ENCODE measurements at places on chromosomes 16 and 17.

- no peak for DNase-seq
These were observed 6.1 kb upstream of the EVPLL start for GRCh38 chr17:18371455-18371854.

DNA sequence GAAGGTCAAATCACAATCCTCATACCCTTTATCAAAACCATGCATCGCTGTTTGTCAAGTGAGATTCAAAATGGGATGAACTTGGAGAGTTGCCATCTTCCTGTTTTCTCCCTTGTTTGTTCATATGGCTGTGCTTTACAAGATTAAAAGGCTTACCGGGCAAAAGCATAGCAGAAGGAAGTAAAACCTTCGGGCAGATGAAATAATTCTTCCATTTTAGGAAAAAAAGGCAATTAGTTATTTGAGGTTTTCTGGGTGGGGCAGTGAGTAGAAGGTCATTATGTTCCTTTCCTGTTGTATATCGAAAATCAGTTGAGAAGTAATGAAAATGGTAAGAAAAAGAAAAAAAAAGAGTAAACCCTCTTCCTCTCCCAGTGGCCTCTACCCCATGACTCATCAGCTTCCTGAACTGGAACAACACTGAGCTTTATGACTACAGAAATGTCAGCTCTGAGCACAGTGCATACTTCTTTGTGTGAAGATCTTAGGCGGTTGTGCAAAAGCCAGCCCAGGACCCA, 369.2 kb downstream of the CDH13 start:
- DNase-seq, result peak; percentile 83

GRCh38 chr17:68694791-68695485, 93.8 kb upstream of the FAM20A start:
- no peak for DNase-seq

- no peak for DNase-seq
These were observed 33.9 kb downstream of the ANKRD11 start for GRCh38 chr16:89456419-89456959.

GRCh38 chr16:87960852-87961251, 9.6 kb downstream of the BANP start:
- no peak for DNase-seq

GRCh38 chr17:57735707-57736106, 9.4 kb downstream of the CCDC182 start:
- no peak for DNase-seq

DNA sequence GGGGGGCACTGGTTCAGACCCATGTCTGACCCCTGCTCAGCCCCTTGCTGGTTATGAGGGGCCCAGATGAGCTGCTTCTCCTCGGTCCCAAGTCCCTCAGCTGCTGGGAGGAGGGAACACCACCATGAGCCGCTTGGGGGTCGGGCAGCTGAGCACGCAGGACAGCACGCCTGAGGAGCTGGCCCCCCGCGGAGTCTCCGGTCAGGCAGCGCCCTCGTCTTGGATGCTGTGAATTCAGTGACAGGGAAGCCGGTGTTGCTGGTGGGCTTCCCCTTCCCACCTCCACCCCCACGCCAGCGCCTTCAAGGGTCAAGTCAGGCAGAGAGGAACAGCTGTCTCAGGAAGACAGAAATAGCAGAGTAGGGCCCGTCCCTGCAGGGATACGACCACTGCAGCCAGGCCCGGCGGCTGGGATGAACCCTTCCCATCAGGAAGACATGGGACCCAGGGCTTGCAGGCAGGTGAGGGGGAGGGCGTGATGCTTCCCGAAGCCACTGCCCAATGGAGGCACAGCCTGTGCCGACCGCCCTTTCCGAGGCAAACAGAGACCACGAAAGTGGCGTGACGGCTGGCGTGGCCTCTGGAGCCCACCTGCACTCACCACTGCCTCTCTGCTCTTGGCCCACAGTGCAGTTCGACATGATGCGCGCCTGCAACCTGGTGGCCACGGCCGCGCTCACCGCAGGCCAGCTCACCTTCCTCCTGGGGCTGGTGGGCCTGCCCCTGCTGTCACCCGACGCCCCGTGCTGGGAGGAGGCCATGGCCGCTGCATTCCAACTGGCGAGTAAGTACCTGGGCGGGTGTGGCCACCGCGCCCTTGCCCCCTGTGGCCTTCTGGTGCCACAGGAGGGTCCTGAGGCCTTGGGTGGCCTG, 8.1 kb downstream of the TMEM204 start:
- DNase-seq, result no peak

DNA sequence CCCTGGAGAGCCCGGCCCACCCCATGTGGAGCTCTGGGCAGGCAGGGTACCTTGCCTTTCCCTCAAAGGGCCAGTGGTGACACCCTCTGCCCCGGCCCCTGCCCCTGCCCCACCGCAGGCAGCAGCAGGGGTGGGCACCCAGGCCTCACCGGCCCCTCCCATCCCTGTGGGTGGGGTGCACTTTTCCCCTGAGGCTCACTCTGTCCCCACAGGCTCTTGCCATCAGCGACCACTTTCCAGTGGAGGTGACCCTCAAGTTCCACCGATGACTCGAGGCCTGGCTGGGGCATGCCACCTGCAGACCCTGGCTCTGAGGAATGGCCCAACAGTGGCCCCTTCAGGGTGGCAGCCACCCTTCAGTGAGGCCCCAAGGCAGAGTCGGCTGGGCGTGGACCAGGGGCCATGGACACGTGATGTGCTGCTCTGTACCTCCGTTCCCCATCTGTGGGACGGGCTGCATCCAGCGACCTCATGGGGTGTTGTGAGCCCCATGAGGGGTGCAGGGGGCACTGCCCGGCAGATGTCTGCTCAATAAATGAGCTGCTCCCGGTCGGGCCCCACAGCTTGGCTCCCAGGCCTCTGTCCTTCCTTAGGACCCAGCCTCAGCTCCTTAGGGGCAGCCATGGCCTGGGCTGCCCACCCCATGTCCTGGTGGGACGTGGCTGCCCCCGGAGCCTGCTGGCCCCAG, 2.0 kb downstream of the DNASE1L2 start:
- no peak for DNase-seq
